ENCODE measurements at places on chromosomes 3 and 15.

DNA sequence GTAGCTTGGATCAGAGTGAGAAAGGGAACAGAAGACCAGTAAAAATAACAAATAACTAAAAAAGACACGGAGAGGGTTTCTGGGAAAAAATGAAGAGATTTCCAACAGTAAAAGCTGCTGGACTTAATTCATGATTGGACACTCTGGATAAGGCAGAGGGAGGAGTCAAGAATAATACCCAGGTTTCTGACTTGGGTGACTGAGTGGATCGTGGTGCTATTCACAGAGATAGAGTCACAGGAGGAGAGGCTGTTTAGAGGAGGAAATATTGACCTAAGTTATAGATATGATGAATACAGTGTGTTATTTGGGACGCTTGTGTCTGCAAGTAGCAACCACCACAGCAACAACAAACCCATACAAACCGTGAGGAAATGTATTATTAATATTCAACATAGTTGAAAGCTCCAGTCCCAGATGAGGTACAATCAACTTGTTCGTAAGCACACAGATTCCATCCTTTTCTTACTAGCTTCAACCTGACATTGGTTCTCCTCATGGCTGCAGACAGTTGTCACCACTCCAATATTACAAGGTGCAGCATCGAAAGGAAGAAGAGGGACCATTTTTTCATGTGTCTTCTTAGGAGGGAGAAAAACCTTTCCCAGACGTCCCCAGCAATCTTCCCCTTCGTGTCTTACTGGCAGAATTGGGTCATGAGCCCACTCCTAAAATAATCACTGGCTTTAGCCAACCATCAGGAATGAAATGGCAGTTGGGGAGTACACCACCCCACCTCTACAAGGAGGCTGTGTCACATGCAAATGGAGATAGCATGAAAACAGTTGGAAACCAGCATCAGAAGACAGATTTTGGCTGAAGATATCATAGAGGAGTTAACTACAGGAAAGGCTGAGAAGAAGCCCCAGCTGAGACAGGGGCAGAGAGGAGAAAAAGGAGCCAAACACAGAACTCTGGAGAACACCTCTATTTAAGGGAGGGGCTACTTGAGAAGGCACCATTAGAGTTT is 387.8 kb downstream of the SHQ1 start:
- no peak for DNase-seq

DNA sequence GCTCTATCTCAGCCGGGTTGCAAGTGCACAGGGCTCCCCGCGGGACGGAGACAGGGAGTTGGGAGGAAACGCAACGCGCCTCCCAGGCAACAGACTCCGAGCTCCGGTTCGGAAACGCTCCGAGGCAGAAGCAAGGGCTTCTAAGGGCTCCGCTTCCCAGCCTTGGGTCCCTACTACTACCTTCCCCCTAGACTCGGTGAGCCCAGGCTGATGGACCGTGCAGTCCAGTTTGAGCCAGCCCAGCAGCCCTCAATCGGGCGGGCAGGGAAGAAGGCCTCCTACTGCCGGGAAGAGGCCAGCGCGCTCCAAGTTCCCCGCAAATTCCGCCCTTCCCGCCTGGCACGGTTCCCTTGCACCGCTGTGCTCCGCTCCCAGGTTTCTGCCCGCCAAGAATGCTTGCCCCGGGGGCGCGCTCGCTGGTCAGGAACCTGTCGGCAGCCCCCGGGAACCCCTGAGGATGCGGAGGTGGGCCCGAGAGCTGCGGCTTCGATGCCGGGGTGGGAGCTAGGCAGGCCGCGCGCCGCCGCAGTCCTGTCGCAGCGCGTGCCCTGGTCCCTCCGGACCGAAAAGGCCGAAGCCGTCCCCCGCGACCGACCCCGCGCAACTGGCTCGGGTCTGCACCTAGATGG is 728 bp downstream of the TRANK1 start:
- DNase-seq, result no peak

- no peak for DNase-seq
Measured at GRCh38 chr15:70020229-70020628, 77.5 kb downstream of the TLE3 start.

GRCh38 chr3:165984589-165984988 is 147.4 kb upstream of the BCHE start:
- DNase-seq, result no peak

GRCh38 chr3:76502076-76502475 is 537.8 kb upstream of the ROBO2 start:
- DNase-seq, result no peak

- no peak for DNase-seq
Measured at GRCh38 chr3:33146791-33147445, 33.1 kb downstream of the CRTAP start.

- DNase-seq, result no peak
Measured at GRCh38 chr3:112138219-112138969, 5.3 kb upstream of the GCSAM start.

DNA sequence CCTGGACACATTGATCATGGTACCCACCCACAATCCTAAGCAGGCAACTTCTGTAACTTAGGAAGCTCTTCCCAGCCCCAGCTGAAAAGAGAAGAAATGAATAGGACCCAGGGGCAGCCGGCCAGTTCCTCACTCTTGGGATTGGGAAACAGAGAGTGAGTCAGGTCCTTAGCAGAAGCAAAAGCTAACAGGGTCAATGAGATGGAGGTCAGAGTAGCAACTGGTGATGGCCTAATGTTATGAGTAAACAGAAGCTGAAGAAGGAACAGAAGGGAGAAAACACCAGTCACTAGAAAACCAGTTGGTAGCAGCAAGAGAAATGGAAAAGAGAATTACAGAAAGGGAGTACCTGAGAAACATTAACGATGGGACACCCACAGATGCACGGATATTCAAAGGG is 20.0 kb downstream of the RIOX2 start:
- no peak for DNase-seq

- peak; percentile 89 for DNase-seq
Measured at GRCh38 chr3:184332370-184333090, 4.9 kb upstream of the FAM131A start.

- DNase-seq, result no peak
Measured at GRCh38 chr15:99224372-99225214, 24.8 kb downstream of the TTC23 start.

DNA sequence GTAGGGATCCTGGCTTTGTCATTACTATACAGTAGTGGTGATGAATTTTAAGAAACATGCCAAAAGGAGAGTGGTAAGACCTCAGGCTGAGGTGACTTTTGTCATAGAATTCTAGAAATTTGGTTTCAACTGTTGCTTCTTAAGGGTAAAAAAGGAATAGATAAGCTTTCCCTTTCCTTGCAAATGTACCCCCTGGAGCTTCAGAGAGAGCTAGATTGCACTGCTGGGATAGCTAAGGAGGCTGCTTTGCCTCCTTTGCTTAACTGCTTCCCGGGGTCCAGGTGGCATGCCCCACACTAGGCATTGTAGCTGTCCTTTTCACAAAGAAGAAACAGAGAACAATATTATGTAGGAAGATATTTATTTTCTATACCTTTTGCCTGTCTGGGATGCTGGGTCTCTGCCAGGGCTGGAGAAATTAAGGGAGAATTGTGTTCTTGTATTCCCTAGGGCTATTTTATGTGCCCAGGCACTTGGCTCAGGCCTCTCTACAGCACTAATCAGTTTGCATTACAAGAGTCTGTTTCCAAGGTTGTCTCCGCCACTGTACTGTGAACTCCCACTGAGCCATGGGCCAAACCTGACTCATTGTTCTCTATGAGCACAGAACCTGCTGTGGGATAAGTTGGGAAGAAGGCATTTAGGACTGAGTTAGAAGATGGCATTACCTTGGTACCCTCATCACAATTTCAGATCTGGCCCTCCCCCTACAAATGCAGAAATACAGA is 460.0 kb downstream of the PDCD6IP start:
- DNase-seq, result no peak

- no peak for DNase-seq
Measured at GRCh38 chr3:186110975-186111974, 2.4 kb upstream of the ETV5 start.

GRCh38 chr3:14392231-14392630 is 10.2 kb upstream of the SLC6A6 start:
- DNase-seq, result no peak

Measured in RKO (cell line).